ENCODE measurements at places on chromosomes 11 and 22. TPM values are rescaled to one million over a fixed set of nuclear protein-coding genes. Genes with fewer than 3 reads are reported as not detected.

FOLR1 gene
- total RNA-seq: not detected

- DNase-seq: no peak
- no peaks in the 10 kb centered on the region for H3K4me1 ChIP-seq
- H3K27ac ChIP-seq: no peak overlapping the region
- H3K36me3 ChIP-seq: no peaks in the 10 kb centered on the region
- no peak overlapping the region for H3K4me3 ChIP-seq
- H3K27me3 ChIP-seq: no peaks in the 10 kb centered on the region
These were observed 6.7 kb upstream of the CAPRIN1 start for GRCh38 chr11:34044664-34045485.

DNA sequence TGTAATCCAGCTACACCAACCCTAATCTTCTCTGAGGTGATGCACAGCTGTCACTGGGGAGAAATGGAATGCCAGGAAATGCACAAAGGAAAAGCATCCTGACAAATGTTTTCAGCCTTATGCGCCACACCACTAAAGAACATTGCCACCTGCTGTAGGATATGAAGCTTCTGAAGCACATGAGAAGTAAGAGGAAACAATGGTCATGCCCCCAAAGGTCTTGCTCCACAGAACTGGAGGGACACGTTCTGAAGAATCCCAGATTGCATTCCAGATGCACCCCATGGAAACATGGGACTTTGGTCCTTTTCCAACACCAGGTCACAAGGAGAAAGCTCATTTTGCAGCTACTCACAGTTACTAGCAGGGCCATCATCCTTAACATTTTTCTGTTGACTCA lies 48.7 kb upstream of the ZBED5 start:
- no peaks in the 10 kb centered on the region for H3K36me3 ChIP-seq
- no peak for DNase-seq
- H3K4me3 ChIP-seq: no peak overlapping the region
- H3K27ac ChIP-seq: no peak overlapping the region
- no peaks in the 10 kb centered on the region for H3K4me1 ChIP-seq
- no peaks in the 10 kb centered on the region for H3K27me3 ChIP-seq

DNA sequence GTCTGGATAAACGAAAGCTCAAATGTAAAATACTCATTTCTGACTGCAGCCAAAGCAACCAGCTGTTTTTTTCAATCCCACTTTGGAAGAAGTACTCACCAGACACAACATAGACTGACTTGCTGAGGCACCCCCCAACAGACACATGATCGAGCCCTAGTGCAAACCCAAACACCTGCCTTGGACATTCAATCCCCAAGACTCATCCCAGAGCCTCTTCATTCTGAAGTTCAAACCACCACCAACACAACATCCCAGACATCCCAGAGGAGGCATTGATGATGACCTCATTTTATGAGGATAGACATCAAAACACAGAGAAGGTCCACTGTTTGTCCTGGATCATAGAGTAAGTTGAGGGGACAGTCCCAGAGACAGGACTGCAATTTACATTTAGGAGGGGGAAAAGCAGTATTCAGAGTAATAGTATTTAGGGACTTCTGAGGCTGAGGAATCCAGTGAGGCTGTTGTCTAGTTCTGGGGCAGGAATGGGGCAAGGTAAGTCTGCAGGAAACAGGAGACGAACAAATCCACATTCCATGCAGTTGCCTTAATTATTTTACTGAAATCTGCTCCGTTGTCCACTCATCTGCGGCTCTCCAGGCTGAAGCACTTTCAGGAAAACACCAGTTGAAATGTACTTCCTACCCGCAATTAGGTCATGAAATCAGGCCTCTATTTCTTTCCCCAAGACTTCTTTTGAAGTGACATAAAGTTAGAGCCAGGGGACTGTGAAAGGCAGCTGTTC lies 54.8 kb downstream of the CLPB start:
- no peak overlapping the region for H3K27ac ChIP-seq
- no peaks in the 10 kb centered on the region for H3K36me3 ChIP-seq
- H3K27me3 ChIP-seq: no peaks in the 10 kb centered on the region
- no peaks in the 10 kb centered on the region for H3K4me1 ChIP-seq
- no peak for DNase-seq

DNA sequence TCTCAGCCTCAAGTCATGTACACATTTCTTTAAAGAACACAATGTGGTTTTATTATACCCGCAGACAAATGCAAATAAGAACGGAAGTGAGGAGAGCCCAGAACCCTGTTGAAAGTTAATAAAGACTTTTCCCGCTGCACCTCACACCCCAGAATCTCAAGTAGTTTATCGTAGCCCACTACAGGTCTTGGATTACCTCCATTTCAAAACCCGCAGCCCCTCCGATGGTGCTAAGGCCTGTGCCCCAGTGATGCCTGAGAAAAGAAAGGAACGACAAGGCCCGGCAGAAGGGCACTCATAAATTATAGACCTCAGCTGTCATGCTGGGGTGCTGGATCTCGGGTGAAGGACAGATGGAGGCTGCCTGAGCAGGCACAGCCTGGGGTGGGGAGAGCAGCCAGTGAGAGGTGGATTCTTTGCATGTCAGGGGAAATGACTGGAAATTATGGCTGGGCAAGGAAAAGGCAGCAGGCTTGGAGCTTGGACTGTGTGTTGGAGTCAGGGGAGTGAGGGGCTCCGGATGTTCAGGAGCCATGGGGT lies 354.1 kb downstream of the NTM start:
- no peaks in the 10 kb centered on the region for H3K4me1 ChIP-seq
- no peak overlapping the region for H3K27ac ChIP-seq
- H3K27me3 ChIP-seq: no peaks in the 10 kb centered on the region
- no peak for DNase-seq

GRCh38 chr11:83326326-83326725 lies 40.2 kb upstream of the CCDC90B start:
- H3K4me3 ChIP-seq: no peak overlapping the region
- H3K27me3 ChIP-seq: no peaks in the 10 kb centered on the region
- no peak overlapping the region for H3K27ac ChIP-seq
- no peaks in the 10 kb centered on the region for H3K36me3 ChIP-seq
- DNase-seq: no peak
- H3K4me1 ChIP-seq: no peaks in the 10 kb centered on the region

Data from colonic mucosa (tissue), 4 donors.